ENCODE measurements at places on chromosomes 6 and 20.

DNA sequence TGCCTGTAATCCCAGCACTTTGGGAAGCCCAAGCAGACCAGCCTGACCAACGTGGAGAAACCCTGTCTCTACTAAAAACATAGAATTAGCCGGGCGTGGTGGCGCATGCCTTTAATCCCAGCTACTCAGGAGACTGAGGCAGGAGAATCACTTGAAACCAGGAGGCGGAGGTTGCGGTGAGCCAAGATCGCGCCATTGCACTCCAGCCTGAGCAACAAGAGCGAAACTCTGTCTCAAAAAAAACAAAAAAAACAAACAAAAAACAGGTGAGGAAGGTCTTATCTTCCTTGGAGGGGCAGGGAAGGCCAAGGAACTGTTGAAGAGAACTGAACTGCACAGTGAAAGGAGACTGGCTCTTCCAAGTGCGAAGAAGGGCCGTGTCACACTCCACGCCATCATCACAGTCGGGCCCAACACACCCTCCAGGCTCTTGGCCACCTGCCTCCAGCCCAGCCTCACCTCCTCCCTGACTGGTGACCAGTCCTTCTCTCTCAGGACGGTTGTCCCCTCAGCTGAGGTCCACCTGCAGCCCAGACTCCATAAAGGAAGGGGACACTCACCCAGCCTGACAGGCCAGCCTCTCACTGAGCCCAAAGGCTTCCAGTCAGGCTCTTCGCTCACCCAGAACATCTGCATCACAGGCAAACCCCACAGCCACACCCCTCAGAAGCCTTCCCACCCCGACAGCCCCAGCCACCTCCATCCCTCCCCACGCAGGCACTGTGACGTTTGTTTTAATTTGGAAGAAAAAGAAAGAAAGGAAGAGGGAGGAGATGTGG is 4.1 kb downstream of the ZC3H12D start:
- no peak for DNase-seq

DNA sequence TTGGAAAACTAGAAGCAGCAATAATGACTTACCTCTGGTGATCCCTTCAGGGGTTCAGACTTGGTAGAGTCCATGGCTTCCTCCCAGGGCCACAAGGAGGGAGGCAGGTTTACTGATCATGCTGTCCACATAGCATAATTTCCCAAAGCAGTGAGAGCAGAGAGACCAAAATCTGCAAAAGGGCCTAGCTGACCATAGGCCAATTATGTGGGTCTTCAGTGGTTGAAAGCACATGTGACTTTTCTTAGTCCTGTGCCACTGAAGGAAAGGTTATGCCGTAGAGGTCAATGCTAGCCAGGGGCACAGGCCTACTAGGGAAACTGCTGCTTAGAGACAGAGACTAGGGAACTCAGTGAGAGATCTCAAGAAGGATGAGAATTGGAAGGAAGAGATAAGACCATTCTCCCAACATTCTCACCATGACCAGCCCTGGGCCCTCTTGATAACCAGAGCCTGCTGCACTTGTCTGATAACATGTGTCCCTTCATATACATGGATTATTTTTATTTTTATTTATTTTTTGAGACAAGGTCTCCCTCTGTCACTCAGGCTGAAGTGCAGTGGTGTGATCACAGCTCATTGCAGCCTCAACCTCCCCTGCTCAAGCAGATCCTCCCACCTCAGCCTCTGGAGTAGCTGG is 2.0 kb upstream of the GTPBP2 start:
- DNase-seq: no peak

- no peak for DNase-seq
Measured at GRCh38 chr6:48109944-48110343, 1.1 kb downstream of the PTCHD4 start.

- no peak for DNase-seq
Measured at GRCh38 chr6:119267126-119267905, 82.2 kb downstream of the MAN1A1 start.

DNA sequence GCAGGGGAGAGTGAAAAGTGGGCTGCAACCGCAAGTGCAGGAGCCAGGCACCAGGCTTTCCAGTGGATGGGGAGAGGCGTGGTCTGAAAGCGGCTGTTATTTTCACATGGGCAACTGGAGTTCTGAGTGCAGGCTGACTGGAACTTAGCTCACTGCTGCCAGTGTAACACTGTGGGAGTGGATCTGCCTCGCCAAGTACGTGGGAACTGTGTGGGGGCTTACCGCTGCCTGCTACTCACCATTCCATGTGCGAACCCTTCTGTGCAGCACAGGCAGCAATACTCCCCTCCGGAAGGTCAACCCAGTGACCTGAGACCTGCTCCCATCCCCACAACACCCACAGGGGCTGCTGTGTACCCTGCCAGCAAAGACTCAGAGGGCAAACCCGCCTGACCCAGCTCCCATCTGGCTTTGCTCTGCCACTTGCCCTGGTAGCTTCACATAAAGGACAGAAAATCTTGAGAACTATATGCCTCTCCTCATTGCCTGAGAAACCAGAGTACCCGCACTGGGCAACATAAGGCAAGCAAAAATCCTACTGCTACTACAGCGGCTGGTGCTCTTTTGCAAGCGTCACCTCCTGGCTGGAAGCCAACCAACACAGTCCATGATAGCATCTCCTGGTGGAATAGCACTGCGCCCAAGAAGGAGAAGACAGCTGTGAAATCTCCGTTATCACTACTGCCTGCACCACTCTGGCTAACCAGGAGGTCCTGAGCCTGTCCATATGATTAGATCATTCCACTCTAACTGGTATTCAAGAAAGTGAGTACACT is 54.4 kb upstream of the SIRPG start:
- DNase-seq: no peak

GRCh38 chr20:50690650-50691572 is at the start of gene RIPOR3:
Gene RIPOR3, minus strand, starts transcription at chr20:50691542. Its CDS starts 414 bp downstream, at chr20:50691128.
- DNase-seq: no peak
